GF-D8 (cell line): ENCODE measurements at places on chromosomes 2 and 18.

DNA sequence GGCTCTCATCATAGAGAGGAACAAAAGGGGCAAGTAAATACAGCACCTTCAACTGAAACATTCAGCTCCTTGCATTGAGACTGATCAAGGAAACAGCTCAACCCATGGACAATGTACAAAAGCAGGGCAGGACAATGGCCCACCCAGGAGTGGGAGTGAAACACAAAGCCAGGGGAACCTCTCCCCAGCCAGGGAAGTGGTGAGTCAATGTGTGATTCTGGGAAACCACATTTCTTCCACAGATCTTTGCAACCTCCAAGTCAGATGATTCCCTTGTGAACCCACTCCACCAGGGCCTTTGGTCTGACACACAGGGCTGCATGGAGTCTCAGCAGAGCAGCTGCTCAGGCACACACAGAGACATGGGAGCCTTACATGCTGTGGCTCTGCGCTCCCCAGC is 294.5 kb downstream of the NR4A2 start:
- DNase-seq, result no peak

DNA sequence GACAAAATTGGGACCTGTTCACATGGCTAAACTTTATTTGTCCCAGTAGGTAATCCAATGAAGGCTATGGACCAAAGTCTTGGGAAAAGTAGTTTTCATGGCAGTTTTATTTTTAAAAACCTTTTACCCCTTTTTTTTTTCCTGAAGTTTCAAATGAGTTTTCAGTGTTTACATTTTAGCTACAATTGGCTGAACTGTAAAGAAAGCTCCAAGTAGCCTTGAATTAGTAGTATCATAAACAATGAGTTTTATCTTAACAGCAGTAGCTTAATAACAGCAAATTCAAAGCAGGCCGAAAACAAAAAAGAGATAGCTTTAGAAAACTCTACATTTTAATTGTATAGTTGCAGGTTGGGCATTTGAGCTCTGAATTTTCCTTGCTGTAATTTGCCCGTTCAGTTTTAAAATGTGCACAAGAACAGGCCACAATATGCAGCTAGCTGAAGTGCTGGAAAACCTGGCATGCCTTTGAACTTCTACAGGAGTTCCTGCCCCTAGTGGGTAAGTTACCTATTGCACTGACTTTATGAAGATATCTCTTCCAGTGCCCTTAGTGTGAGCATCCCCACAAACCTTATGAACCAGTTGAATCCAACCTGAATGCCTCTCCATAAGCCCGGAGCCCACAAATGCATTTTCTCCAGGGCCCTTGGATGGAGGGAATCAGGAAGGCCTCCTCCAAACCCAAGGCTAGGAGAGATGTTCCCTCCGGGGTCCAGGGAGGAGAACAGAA is 106.7 kb downstream of the XRCC5 start:
- DNase-seq, result no peak

- no peak for DNase-seq
Observed at GRCh38 chr2:149715894-149716293, 128.3 kb upstream of the MMADHC start.

DNA sequence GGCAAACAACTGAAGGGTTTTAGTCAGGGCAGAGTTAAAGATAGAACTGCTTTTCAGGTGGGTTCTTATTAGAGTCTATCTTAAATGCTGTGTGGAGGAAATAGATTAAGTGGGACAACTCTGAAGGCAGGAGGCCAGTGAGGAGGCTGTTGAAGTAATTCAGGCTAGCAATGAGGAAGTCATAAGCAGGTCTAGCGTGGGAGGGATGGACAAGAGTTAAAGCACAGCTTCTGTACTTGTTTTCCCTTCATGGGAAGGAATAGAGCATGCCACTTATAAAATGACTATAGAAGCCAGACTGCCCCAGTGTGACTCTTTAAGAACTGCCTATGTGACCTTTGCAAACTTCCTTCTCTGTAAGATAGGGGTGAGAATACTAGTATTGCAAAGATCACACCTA is 202.0 kb upstream of the LRRTM1 start:
- DNase-seq, result no peak
